GM06990 (cell line): ENCODE measurements at places on chromosomes 7 and 10.

DNA sequence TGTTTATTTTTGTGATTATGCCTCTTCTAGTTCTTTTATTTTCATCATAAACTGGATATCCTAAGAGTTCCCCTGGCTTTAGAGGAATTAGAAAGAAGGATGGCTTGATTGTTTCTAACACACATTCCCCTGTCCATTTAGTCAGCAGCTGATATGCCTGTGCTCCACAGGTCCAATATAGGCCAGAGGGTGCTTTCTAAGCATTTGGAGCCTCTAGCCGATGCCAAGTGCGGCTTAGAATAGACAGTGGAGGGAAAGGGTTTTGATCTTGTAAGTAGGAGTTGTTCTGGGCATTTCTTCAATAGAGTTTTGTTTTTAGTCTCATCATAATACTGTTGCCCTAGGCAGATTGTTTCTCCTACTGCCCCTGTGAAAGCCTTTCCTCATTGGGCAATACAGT, 6.6 kb downstream of the CYP3A43 start:
- DNase-seq, result no peak

GRCh38 chr10:72274730-72275350, 1.1 kb downstream of the DDIT4 start:
- DNase-seq, result peak; percentile 82

DNA sequence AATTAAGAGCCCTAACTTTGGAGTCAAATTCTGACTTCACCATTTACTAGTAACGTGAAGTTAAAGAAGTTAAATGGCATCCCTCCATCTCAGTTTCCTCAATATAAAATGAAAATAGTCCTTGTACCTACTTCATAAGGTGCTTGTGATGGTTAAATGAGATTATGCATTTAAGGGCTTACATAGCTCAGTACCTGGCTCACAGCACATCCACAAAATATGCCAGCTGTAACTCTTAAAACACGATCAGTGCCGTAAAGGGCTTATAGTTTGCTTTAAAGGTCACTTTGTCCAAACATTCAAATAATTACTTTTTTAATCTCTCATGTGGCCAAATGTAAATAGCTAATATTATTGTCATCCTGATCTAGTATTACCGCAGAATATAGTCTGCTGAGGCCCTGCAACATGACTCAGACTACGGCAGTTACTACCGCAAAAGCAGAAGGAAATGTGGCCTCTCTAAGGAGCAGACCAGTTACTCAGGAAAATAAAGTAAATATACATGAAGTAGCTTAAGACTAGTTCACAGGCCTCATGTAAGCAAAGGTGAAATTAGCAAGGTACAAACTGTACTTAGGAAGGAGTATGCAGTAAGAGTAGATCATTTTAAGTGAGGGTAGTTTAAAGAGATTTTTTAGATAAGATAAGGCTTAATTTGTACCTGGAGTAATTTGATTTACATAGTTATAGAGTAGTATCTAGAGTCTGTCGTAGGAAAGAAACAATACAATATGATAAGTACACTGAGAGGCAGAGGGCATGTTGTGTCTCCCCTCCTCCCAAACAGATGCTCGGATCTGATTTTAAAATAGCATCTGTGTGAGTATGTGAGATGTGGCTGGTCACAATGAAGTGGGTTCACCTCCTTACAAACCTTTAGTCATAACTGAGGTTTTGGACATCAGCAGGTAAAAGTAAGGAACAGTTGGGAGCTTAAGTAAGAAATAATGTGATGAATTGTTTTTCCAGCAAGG, 13.1 kb downstream of the CASP2 start:
- no peak for DNase-seq

- DNase-seq, result no peak
Measured at GRCh38 chr10:24777196-24777595, 53.5 kb upstream of the ARHGAP21 start.

DNA sequence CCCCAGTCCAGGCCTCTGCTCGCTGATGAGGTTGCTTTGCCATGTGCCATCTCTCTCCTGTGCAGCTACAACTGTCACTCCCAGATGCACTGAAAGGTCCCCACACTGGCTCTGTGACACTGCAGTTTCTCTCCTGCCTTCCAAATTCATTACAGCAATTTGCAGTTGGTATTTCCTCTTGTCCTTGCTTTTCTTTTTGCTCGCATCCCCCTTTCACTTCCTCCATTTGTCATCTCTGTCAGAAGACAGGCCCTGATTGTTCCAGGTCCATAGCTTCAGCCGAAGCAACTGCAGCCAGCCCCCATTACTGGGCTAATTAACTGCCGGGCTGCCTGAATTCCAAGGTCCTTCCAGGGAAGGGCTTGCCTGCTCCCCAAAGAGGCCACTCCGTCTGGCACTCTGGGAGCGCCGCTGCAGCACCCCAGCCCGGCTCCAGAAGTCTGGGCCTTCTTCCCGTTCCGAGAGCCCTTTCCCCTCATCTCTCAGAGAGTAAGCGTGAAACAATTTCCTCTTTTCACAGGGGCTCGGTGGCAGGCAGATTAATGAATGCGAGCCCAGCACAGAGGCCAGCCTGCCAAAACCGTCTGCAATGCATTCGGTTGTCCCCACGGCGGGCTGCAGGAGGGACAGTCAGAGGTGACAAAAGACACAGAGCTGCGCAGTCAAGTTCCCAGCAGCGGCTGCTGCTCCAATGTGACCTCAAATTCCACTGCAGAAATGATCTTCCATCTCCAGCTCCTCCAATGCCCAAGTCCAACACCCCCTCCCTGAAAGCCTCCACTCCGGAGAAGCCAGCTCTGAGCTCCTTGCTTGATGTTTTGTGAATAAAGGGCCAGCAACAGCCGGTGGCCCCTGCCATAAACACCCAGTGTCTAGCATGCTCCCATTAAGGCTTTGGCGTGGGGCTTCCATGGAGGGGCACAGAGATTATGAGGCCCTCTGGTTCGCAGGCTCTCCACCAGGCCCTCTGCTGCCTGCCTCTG, 279.4 kb upstream of the HABP2 start:
- no peak for DNase-seq

DNA sequence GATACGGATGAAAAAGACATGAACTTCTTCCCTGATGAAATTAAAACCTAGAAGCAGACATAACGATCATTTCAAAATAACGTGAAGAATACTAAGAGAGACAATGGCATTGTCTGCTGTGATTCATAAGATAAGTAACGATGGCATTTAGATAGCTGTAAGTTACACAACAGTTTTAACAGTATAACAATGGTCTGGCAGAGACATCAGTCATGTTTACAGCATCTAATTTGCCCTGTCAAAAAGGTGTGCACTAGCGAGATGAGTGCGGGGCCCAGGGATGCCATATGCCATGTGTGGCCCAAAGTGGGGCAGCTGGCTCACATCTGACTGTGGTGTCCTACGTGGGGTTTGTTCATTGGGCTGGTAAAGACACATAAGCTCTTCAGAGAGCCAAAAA, 55.7 kb upstream of the RHEB start:
- DNase-seq, result no peak

- DNase-seq, result no peak
Measured at GRCh38 chr7:142349670-142350405, 92.0 kb upstream of the PRSS58 start.

GRCh38 chr10:11891776-11892486, 68.8 kb downstream of the PROSER2 start:
- DNase-seq, result no peak

DNA sequence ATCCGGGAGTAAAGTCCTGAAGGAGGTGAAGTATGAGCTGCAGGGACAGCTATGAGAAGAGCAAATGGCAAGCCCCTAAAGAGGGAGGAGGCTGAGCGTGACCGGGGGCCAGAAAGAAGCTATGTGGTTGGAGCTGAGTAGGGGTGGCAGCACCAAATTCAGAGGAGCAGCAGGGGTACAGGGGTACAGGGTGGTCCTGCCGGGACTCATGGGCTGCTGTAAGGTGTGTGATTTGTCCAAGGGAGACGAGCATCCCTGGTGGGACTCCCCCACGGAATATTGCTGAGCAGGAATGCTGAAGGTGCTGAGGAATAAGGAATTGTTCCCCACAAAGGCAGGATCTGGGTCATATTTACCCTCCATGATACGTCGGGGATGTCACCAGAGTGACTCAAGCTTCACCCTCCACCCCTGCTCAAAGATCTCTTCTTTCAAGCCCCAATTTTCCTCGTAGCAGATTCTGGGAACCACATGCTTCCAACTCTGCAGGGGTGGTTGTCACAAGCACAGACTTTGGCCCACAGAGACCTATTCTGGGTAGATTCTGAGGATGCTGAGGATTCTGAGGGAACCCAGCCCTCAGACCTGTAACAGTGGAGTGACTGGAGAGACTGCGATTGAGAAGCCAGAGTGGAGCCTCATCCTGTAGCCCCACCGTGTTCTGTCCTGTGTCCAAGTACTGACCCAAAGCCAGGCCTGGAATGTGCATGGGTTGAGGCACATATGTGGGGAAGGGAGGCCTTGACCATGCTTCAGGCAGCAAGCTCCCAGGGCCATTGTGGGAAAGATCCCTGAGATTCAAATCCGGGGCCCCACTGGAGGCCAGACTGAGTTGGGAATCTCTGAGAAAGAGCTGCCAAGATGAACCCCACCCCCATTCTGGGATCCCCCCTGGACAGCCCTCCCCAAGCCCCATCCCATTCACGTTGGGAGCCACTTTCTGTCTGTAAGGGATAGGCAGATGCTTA, 4.2 kb downstream of the SFTPD start:
- no peak for DNase-seq

GRCh38 chr7:27161214-27161720, 4.1 kb downstream of the HOXA9 start:
- no peak for DNase-seq

DNA sequence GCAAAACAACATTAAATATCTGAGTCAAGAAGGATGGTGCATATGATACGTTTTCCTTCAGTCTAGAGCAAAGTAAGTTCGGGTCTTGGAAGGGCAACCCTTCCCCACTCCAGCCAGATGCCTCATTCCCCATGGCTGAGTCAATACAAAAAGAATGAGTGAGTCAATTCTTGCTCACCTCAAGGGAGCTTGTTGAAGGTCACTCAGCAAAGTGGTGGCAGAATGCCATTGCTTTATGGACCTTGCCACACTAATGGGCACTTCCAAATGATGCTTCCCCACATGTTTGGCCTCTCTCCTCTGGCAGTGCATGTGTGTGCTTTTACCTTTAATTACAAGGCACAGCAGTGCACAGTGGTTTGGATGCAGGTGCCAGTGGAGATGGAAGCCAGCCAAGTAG, 296.5 kb downstream of the SORCS3 start:
- DNase-seq, result no peak

DNA sequence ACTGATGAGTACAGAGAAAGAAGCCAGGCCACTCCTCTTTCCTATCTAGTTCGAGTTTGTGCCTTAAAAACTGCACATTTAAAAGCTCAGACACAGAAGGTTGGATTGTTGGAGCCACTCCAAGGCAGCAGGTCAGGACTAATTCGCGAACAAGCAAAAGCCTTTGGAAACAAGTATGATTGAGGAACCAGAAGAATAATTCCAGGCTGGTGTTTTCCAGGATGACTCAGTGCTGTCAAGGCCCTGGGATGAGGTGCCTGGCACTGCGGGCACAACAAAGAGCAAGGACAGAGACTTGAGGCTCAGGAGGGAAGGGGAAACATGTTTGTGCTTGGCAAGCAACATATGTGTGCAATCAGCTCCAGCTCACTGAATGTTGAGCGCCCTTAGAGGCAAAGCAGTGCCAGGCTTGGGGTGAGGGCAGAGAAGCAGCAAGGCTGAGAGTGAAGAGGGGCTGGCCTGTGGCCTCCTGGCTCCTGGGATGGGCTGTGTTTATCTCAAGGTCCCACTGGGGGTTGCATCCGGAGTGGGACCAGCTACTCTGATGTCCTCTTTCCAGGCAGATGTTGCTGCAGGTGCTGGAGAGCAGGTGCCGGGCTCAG, 44.1 kb downstream of the VSTM4 start:
- no peak for DNase-seq

DNA sequence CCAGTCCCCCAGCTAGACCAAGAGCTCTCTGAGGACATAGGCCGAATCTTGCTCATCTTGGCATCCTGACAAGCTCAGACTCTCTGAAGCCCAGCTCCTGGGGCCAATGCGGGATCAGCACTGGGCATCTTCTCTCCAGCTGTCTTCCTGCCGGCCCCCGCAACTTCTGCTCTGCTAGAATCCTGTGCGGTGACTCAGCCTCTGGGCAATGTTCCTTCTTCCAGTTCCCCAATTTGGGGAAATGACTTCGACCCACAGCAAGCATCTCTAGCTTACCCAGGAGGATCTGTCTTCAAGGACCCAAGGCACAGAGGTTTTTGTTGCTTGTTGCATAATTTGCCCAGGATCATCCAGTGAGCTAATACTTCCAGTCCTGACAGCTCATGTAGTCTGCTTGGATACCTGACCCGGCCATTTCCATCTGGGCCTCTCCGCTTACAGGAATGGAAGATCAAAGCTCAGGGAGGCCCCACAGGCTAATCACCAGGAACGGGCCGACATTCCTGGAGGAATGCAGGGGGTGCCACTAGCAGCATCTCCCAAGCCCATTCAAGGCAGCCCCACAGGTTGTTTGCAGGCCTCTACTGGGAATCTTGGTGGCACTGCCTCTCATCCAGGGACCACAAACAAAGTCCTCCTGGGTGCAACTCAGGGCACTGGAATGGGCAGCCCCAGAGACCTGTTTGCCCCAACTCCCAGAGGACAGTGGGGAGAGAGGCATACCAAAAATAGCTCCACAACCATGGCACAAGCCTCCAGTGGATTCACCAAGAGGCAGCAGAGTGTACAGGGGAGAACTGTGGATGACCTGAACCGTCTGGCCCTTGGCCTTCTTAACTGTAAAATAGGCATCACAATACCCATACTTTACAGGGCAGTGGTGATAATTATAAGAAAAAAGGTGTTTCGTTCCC, 151.9 kb downstream of the NEURL1 start:
- DNase-seq, result no peak

DNA sequence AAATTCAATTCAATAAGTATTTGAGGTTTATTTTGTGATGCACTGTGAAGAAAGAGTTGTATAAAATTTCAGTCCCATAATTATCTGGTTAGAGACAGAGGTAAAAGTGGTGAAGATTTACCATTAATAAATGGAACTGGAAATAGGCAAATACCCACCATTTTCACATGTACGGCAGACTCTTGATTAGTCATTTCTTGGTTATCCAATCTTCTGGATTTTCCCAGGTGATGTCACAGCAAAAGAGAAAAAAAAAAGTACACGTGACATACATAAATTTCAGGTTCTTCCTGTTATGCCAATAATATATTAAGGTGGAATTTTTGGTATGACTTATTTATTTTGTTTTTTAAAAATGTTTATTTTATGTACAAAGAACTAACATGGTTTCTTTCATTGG, 26.8 kb downstream of the NT5C3A start:
- no peak for DNase-seq

- no peak for DNase-seq
Measured at GRCh38 chr10:29728541-29729049, 93.8 kb upstream of the SVIL start.

- peak; percentile 50 for DNase-seq
Measured at GRCh38 chr10:13969792-13970140, 361.0 kb downstream of the FRMD4A start.

DNA sequence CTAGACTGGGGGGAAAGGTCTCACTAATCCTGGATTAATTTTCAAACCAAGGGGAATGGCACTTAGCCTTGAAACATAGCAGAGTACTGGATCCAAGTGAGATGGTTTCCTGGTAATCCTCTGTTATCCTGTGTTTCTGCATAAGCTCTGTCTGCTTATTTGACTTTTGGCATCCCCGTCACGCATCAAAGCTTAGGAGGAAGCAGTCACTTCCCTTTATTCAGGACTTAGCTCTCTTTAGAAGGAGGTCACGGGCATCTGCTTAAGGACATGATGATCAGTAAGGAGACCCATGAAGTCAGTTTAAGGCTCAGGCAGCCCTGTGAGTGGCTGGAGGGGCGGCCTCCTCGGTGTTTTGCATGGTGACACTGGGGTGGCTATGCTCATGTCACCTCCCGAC, 30.0 kb downstream of the TSPAN15 start:
- DNase-seq, result no peak

- no peak for DNase-seq
Measured at GRCh38 chr7:151094675-151095074, 8.4 kb downstream of the AGAP3 start.

GRCh38 chr10:88070080-88070880, 206.9 kb downstream of the PTEN start:
- peak; percentile 64 for DNase-seq
